ENCODE measurements at places on chromosomes 2 and 18. TPM values are rescaled to one million over a fixed set of nuclear protein-coding genes. Genes with fewer than 3 reads are reported as not detected.

FOXI3 gene
- not detected for total RNA-seq

CAPN14 gene
- total RNA-seq = under 0.01 TPM

- no peak for DNase-seq
- no peaks in the 10 kb centered on the region for H3K36me3 ChIP-seq
- no peak overlapping the region for H3K4me3 ChIP-seq
- no peaks in the 10 kb centered on the region for H3K27me3 ChIP-seq
- no peaks in the 10 kb centered on the region for H3K4me1 ChIP-seq
Observed at GRCh38 chr2:177692783-177693269, 300.3 kb downstream of the AGPS start.

RNF144A gene
- total RNA-seq = 15.9 TPM

DNA sequence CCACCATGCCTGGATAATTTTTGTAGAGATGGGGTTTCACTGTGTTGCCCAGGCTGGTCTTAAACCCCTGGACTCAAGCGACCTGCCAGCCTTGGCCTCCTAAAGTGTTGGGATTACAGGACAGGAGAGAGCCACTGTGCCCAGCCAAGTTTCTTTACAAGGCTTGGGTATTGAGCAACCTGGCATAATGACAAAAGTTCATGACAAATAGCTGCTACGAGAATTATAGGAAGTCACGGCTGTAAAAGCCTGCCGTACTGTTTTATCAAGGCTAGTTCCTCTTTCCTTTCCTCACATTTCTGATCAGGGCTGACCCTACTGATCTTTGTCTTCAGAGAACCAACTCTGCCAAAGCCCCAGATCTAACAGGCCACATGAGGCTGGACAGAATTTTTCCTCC lies 490.4 kb upstream of the SPRED2 start:
- no peak overlapping the region for H3K27ac ChIP-seq
- H3K4me3 ChIP-seq = no peak overlapping the region
- DNase-seq = no peak

LOXHD1 gene
- not detected for total RNA-seq

GRCh38 chr18:71250191-71250590 lies 961.3 kb downstream of the SOCS6 start:
- H3K27me3 ChIP-seq = no peaks in the 10 kb centered on the region
- H3K4me3 ChIP-seq = no peak overlapping the region
- H3K4me1 ChIP-seq = no peaks in the 10 kb centered on the region
- H3K27ac ChIP-seq = no peak overlapping the region
- DNase-seq = no peak

All from osteoblast (primary cell).